ENCODE measurements at places on chromosomes 7 and 10. TPM values are rescaled to one million over a fixed set of nuclear protein-coding genes. Genes with fewer than 3 reads are reported as not detected.

CPA4 gene
- polyA plus RNA-seq = 2.4 TPM

FAM24B gene
- 3.1 TPM for polyA plus RNA-seq

FZD1 gene
- 5.2 TPM for polyA plus RNA-seq

DNA sequence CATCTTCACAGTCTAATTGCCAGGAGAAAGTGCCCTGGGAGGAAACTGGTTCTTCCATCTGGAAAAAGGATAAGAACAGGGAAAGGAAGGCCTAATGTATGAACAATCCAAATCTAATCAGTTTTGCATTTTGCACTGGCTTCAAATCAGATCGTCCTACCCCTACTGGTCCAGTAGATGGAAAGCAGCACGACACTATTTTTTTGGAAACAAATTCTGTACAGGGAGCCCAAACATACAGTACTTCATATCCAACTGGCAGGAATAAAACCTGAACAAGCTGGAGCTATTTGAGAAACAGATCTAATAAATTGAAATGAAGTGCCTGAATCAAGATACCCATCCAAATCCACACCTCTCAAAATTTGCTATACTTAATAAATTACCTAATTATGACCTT lies 36.5 kb downstream of the ETV1 start:
- no peak for DNase-seq

DNA sequence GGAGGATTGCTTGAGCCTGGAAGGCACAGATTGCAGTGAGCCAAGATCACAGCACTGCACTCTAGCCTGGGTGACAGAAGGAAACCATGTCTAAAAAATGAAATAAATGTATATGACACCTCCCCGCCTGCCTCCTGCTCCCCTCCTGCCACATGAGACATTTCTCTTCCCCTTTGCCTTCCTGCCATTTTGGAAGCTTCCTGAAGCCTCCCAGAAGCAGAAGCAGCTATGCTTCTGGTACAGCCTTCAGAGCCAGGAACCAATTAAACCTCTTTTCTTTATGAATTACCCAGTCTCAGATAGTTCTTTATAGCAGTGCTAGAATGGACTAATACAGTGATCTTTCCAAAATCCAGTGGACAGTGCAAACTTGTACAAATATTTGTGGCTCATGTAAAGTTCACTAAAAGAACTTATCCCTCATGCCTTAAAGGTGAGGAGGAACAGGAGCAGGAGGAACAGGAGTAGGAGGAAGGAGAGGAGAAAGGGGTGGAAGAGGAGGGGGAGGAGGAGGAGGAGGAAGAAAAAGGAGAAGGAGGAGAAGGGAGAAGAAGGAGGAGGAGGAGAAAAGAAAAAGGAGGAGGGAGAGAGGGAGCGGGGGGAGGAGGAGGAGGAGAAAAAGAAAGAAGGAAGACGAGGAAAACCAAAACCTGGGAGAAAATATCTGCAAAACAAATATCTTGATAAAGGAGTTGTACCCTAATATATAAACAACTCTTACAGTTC lies 2.8 kb upstream of the ABI1 start:
- no peak for DNase-seq

DNA sequence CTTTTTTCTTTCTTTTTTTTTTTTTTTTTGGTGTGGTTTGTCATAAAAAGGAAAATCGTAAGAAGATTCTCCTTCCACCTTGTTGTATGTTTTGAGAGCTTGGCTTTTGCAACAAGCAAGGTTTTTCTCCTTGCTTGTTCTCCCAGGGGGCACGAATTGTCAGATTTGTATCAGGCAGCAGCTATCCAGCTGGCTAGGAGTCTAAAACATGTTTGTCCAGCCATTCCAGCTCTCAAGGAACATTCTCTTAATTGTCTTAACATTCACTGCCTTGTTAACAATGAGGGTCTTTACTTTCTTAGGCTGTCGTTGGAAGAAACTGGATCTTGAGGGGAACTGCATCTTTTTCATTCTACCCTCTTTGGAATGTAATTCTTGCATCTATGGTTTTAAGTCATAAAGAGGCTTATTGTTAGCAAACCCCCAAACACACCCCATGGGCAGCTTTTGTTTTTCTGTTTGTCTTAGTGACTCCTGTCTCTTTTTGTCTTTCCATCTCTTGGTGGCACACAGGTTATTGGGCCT lies 14.6 kb downstream of the SHTN1 start:
- DNase-seq = no peak

DNA sequence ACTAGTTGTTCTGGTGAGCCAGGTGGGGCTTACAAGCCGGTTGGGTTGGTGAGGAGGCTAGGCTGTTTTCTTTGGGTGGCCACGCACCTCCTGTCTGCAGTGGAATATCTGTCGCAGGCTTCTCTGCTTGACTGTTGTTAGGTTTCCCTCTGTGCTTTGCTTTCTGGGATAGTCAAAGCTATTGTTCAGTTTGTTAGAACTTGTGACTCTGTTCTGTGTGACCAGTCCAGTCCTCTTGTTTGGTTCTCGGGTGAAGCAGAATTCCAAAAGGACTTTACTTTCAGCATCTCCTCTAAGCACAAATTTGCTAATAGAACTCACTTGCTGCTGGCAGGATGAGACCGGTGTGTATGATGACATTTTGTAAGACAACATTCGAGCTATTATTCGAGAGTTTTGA lies 105.3 kb downstream of the CREB5 start:
- no peak for DNase-seq

DNA sequence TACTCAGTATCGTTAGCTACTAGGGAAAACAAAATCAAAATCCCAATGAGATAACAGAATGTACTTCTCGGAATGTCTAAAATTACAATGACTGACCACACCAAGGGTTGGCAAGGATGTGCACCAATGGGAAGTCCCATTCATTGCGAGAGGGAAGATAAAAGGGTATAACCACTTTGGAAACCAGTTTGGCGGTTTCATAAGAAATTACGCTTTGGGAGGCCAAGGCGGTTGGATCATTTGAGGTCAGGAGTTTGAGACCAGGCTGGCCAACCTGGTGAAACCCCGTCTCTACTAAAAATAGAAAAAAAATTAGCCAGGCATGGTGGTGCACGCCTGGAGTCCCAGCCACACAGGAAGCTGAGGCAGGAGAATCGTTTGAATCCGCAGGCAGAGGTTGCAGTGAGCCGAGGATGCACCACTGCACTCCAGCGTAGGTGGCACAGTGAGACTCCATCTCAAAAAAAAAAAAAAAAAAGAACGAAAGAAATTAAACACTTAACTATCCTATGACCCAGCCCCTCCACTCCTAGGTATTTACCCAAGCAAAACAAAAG lies 7.6 kb downstream of the HACD1 start:
- no peak for DNase-seq

DNA sequence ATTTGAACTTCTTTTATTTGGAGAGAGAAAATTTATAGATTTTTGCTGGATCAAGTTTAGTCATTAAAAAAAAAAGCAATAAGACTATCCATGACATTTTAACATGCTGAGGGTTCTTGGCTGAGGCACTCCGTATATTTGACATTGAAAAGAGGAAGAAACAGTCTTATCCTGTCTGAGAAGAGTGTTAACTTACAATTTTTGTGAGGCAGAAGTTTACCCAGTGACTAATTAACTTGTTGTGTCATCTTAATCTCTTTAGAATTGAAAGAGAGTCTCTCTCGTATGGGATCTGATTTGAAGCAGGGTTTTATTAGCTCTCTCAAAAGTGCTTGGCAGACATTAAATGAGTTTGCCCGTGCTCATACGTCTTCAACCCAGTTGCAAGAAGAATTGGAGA lies 39.3 kb downstream of the SEC23IP start:
- no peak for DNase-seq

DNA sequence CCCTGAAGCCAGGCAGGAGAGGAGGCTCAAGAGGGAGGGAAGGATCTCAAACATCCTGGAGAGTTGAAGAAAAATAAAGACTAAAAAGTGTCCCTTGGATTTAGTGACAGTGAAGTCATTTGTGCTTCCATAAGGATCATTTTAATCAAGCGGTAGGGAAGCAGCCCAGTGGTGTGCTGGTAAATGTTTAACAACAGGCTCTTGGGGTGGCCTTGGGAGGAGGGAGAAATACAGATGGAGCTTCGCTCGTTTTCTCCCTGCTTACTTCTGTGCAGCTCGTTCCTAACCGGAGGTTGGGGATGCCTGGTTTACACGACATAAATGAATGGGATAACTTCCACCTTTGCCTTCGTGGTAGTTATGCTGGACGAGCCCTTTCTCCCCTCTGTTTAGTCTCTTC lies 140.0 kb downstream of the CAMK1D start:
- no peak for DNase-seq

Measured in adrenal gland (tissue), 19 donors.